OCI-M1 (cell line): ENCODE measurements at places on chromosomes 4 and X.

DNA sequence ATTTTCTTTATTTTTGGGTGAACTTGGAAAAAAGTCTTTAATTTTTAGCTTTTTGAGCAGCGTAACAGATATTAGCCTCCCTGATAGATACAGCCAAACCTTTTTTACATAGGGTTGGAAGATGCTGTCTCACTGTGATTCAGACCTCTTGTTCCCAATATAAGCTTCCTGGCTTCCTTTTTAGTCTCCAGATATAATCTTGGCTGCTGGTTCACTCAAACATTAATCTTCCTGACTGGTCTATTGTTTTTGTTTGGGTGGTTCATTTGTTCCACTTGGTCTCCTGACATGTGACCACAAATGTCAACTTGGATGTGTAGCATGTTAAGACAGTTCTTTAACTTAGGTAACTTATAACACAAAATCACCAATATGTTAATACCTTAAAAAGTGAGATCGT lies 23.0 kb downstream of the RPA4 start:
- no peak for DNase-seq

GRCh38 chr4:102308032-102308799 lies 37.1 kb downstream of the SLC39A8 start:
- peak; percentile 53 for DNase-seq

- no peak for DNase-seq
Observed at GRCh38 chr4:89834486-89835209, 2.3 kb downstream of the SNCA start.

DNA sequence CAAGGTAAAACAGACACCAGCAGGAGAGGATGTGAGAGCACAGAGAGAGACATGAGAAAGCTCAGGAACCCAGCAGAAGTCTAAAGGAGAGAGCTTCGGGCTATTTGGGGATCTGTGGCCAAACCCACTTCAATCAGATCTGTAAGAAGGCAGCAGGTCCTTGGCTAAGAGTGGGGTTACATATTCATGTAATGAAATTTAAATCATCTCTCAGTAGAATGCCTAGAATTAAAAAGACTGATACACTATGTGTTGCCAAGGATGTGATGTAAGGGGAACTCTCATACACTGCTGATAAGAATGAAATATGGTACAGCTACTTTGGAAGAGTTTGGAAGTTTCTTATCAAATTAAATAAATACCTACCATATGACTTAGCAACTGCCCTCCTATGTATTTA lies 35.8 kb downstream of the PDE5A start:
- no peak for DNase-seq

- peak; percentile 43 for DNase-seq
Observed at GRCh38 chr4:135670548-135670947, 1469.0 kb upstream of the PABPC4L start.

GRCh38 chr4:154953691-154954090 lies 172.6 kb downstream of the RBM46 start:
- no peak for DNase-seq

- no peak for DNase-seq
Observed at GRCh38 chr4:126779436-126780166, 853.2 kb upstream of the INTU start.

- no peak for DNase-seq
Observed at GRCh38 chrX:153057281-153057680, 1.0 kb downstream of the PNMA3 start.

DNA sequence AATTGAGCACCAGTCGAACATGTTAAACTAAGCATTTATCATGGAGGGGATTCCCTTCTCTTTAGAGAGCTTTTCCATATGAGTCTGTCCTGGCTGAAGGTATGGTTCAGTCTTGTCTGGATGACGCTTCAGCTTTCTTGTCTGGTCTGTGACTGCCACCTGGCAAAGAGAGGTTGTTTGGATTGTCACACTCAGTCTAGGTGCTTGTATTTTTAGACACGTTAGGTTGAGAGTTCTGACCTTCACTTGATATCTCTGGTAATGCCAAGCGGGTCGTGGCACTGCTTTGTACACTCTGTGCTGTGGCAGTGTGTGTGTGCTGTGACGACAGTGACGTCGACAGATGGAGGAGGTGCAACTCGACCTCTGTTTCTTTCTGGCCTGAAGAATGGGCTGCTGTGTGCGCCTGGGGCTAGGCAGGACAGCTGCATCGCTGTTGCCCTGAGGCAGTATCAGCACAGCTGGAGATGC lies 12.6 kb downstream of the NOCT start:
- DNase-seq = no peak

DNA sequence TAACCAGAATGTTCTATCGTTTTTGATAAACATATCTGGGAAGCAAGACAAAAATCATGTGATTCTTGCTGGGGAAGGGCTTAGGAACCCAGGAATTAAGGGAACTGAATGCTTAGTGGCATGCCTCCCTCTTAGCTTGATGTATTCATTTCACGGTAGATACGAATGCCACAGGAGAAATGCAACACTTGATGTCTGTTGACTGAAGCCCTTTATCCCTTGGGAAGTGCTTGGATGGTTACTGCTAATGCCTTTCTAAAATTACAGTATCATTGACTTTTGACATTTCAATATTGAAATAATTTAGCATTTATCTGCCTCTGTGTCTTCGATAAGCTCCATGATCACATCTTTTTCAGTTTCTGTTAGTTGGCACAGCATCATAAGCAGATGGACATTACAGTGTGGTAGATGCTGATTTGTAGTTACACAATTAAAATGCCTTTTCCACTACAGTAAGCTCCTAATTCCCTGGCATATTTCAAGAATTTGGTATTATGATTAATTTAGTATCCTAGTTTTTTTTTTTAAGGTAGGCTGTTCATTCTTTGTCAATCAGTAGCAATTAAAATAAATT lies 226.7 kb downstream of the ARHGAP10 start:
- DNase-seq = no peak

- peak; percentile 77 for DNase-seq
Observed at GRCh38 chr4:182642831-182643230, 274.4 kb downstream of the DCTD start.

- DNase-seq = no peak
Observed at GRCh38 chr4:39521253-39521919, 5.9 kb downstream of the UGDH start.

- no peak for DNase-seq
Observed at GRCh38 chrX:79325263-79325958, 41.7 kb downstream of the ITM2A start.

- no peak for DNase-seq
Observed at GRCh38 chr4:182724414-182724813, 192.8 kb downstream of the DCTD start.

DNA sequence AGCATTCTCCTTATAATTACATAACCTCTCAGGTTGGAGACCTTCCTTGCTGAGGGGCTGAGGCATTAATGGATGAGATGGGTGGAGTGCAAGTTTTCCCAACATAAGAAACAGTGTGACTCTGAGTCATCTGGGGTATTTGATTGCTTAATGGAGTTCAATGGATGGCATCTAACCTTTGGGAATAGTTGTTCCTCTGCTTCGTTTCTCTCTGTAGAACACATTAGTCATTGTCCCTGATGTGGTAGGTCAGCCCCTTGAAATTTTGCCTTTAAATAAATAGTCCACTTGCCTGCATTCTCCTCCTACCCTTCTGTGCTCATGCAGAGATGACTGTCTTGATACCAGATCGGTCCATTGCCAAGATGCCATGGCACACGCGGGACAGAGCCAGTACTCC lies 38.6 kb downstream of the SLITRK2 start:
- DNase-seq = no peak
